ENCODE measurements at places on chromosomes 12 and 14.

DNA sequence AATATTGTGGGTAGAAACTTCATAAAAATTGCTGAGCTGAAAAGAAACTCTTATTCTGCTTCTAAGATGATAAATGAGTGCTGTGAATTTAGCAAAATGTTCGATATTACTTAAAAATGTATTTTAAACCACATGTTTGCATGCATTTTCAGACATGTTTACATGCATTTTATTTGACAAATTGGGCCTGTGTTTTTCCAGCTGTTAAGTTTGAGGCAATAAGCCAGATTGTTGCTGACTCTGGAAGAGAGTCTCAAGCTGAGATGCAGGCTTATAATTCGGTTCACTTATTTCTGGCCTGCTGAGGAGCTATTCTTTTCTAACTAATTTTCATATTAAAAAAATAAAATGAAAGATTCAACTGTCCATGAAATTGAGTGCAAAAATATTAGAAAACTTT, 110.1 kb downstream of the SYNE2 start:
- no peak for DNase-seq

DNA sequence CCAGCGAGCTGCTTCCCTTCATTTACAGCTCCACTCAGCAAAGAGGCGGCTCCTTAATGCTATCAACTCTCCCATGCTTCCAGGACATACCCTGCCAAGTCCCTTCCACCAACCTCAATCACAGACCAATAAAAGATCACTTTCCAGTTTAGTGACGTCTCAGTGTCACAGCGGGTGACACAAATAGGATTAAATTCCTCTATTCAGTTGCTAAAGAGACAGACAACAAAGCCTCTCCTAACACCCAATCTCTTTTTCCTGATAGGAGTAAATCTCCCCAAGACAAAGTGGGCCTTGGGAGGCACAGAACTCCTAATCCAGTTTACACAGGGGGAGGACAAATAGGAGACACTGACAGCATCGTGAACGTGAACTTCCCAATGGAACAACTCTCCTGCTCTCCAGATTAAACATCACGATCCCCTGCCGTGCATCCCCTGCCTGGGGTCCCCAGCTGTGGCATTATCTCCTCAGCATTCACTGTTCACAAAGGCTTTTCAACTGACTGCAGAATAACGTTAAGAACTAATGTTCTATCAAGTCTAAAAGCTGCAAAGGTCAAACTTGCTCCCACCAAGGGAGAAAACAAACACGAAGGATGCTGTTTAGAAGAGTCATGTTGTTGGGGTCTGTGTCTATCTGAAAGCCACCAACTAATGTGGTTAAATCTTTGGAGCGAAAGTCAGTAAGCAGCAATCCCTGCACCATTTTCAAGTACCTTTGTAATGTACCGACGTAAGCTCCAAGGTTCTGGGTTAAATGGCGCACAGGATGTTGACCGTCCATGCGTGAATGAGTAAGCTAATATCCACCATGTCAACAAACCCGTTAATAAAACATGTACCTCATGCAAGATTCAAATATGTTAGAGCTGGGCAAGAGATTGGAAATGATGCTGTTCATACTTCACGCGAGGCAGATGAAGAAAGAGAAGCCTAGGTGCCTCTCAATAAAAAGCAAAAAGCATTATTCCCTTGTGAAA, 31.5 kb downstream of the TMEM132D start:
- DNase-seq = no peak

DNA sequence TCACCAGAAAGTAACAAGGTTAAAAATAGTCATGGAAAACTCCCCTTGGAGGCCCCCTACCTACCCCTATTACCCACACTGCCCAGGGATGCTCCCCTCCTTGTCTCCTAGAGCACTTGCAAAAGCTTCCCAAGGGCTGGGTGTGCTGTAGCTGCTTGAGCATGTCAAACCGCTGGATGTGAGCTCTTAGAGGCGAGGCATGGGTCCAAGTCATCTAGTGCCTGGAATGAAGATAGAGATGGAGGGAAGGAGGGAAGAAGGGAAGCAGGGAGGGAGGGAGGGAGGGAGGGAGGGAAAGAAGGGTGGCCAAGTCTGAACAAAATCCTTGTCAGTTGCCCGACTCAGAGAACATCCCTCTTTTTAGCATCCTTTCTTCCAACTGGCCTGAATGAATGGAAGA, 43.1 kb downstream of the LTBP2 start:
- no peak for DNase-seq

DNA sequence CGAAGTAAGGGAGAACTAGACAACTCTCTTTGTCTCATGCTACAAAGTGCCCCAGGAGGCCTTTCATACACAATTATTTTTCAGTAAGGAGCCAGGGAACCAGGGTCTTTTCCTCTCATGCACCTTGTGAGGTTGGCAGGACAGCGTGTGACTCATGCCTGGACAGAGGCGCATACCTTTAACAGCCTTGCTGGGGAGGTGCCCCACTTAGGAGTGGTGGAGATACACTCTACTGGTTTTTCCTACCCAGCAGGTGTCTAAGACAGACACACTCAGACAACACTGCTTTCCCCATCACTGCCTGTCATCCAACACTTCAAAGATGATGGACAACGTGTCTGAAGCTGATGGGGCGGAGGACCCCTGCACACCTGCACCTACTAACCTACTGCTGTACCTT, 49.1 kb downstream of the B4GALNT3 start:
- no peak for DNase-seq

DNA sequence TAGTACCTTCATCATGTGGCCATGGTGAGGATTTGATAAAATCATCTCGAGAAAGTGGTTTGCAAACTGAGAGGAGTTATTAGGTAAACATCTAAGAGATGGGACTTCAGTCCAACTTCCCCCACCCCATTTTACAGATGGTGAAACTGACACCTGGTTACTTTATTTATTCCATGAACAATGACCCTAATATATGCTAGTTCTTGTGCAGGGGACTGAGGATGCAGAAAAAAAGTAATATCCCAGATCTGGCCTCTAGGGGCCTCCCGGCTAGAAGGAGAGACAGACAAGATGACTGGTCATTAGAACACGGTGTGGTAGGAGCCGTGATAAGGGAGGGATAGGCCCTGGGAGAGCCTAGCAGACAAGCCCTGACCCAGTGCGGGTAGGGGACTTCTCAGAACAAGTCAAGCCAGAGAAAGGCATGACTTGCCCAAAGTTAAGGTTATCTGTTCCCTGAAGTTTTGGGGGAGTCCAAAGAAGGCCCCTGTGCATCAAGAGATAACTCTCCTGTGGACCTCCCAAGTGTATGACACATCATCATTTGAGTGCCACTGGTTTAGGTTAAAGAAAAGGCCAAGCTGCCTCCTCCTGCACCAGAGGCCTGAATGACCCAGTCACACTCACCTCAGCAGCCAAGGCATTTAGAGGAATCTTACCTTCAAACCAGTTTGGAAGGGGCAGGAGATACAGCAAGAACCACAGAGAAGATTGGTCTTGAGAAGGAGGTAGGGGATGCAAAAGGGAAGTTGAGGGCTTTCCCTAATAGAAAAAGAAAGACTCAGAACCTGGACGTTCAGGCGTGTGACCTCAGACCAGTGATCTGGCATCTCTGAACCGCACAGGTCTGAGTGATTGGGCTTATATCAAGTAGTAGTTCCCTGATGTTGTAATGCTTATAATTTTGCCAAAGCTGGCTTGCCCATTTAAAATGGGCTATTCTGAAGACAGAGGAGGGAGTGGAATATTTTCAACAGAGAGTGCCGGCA, 1.6 kb downstream of the CMKLR1 start:
- peak; percentile 29 for DNase-seq

DNA sequence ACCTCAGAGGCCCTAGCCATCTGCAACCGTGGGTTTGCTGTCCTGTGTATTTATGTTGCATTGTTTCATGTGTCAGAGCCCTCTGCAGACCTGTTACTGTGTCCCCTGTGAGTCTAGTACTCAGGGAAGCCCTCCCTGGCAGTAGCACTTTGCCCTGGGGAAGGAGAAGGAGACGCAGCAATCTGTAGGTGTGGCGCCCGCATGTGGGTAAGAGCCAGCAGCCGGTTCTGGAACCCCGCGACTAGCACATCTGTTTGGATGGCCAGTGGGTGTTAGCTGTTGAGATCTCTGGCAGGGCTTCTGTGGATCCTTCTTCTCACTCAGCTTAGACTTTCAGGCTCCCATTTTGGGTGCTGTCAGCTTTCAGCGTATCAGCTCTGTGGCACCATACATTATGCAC, 57.0 kb downstream of the TECPR2 start:
- no peak for DNase-seq

DNA sequence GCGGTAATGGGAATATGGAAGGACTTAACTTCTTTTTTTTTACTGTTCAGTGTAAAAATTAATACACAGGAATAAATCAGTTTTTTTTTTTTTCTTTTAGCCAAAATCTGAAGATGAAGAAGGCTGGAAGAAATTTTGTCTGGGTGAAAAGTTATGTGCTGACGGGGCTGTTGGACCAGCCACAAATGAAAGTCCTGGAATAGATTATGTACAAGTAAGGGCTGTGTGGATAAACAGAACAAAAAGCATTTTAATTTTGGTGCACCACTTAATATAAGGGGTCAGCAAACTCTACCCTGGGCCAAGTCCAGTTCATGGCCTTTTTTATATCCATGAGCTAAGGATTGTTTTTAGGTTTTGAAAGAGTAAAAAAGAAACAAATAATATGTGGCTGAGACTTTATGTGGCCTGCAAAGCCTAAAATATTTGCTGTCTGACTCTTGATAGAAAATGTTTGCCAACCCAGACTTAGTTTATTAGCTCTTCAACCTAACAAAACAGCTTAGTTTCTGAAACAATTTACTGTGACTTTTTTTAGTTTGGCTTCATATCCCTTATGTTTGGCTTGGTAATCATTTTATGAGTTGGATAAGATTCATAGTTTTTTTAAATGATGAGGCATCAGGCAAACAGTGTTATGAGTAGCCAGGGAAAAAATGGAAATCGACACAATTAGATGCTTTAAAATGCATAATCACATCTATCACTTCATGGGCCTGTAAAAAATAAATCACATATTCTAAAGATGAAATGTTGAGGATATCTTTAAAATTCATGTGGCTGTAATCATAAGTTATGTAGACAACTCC, 8.4 kb downstream of the GEMIN2 start:
- no peak for DNase-seq

- DNase-seq = no peak
Measured at GRCh38 chr12:29730481-29730880, 53.3 kb downstream of the TMTC1 start.

DNA sequence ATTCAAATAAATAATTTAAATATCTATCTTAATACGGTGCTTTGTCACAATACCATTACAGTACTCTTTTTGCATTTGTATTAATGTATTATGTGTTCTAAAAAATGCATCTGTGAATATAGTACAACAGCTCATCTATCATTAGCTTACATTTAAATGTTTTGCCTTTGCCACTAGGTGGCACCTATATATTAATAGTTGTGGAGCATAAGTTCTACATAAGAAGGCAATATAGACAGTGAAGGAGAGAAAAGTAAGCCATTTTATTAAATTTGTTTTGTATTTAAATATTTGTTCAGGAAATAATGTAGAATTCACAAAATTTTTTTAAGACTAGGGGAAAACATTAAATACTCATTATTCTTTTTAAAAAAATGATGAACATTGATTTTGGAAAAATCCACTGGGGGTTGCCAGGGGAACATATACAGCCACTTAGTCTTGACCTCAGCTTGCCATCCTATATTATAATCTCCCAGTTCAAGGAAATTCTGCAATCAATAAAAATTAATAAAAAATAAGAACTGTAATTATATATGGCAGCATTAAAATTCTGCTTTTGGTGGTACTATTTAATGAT, 9.8 kb downstream of the CCER1 start:
- DNase-seq = peak; percentile 36

DNA sequence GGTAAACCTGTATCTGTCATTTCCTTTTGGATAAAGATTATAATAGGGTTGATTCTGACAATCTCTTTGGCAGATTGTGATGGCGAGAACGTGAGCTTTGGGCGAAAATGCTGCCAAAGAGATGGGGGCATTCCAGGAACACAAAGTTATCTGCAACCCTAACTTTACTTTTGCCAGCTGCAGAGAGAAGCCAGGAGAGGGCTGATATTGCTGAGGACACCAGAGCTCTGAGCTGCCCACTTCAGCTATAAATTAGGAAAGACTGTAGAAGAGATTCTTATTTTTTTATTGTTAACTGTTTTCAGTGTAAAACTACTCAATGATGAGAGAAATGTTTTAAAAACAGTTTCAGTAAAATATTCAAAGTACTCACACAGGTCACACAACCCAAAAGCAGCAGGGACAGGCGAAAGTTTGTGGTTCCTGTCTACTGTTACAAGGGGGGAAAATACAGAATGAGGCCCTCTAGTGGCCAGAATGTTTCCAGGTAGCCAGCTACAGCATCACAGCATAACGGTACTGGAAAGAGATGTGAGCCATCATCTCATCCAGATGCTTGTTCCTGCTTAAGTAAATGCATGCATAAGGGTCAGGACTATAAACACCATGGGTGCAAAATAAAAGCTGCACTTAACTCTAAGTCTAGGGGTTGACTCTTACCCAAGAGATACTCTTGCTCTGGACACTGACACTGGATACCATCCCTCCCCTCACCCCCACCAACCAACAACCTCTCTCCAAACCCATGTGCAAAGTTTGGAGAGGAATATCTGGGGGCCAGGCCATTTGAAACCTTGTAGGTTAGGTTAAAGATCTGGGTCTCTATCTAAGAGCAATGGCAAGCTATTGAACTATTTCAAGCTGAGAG, 498.4 kb downstream of the RMST start:
- DNase-seq = peak; percentile 2

DNA sequence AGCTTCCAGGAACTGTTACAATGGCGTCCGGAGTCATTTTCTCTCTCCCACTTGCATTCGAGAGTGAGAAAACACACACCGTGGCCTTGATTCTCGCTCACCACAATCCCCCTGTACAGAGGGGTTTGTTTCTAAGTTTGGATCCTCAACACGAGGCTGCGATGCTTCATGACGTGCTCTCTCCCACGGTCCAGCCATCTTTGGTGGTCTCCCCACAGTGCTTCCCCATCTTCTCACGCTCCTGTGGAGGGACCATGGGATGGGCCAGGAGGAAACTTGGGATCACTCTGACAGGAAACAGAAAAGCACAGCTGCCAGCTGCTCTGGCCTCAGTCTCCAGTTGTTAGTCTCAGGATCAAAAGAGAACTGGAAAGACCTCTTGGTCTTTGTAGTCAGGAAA, 28.1 kb downstream of the OR10P1 start:
- DNase-seq = no peak

GRCh38 chr12:32108787-32109186, 2.1 kb downstream of the BICD1 start:
- no peak for DNase-seq

DNA sequence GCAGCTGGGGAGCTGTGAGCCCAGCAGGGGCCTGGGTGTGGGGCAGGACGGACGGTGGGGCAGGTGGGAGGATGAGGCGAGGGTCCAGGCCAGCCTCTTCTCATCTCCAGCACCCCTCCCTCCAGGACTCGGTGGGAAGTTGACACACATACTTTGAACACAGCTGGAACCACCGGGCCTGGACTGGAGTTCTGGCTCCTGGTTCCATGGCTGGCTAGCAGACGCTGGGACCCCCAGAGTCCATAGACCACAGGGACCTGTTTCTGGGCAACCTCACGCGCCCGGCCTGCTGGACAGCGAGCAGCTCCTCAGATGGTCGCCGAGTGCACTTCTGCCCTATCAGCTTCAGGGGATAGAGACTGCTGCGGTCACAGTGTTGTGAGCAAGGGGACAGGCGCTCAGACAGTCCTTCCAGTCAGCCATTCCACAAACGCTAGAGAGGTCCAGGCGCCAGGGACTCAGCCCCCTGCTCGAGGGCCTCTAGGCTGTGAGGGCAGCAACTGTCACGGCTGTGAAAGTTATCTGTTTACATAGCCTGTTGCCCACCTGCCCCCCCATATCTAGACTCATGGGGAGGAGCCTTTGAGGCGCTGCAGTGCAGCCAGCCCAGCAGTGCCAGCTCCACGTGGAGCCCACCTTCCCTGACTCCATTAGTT, 25.2 kb downstream of the TCHP start:
- DNase-seq = no peak

GRCh38 chr12:93571925-93572711, at the start of gene SOCS2:
SOCS2 (plus strand) TSS chr12:93572675; CDS start chr12:93572898, 223 bp downstream.
- DNase-seq = peak; percentile 54

Data from GM03348 (cell line).